ENCODE measurements at places on chromosomes 7 and 10.

DNA sequence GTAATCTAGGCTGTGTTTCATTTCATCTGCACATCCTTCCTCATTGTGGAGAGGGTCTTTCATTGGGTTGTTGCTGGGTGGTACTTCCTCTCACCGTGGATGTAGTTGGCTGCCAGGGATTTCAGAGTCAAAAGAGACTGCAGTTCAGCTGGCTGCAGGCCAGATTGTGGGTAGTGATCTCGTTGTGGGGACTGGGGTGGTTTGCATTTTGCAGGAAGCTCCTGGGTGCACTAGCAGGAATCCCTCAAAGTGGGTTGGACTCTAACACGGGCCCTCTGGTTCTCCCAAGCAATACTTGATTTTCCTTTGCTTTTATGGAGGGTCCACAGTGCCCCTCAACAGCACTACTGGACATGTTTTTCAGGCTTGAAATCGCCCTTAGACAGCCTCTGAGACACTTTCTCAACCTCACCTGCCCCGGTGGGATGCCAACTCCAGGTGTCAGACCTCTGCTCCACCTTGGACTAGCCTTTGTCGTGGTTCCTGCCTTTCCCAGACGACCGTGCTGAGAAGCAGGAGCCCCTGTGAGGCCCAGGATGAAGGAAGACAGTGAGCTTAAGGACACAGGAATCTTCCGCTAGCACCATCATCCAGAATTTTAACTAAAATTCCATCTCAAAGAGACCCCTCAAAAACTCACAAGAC lies 23.9 kb upstream of the ZNF273 start:
- no peak for DNase-seq

DNA sequence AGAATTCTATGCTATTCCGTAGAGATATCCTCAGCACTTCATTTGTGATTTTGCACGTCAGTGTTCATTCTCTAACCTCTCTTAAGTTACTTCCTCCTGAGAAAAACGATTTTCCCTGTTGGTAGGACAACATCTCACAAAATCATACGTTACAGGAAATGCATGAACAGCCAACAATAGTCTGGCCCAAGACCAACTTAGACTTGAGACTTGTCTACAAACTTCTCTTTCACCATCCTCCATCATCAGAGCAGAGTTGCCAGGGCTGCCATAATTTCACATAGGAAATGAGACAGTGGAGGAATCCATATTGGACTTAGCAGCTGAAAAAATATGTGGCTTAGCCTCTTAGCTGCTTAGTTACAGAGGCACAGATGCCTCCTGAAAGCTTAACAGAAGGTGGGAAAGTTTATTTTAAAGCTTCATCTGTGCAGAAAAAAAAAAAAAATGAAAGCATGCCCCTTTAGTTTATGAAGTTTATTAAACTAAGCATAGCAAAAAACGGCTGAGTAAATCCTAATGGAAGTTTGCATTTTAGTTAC lies 222.5 kb upstream of the CACNA2D1 start:
- no peak for DNase-seq

- DNase-seq: no peak
Observed at GRCh38 chr7:139446051-139446890, 37.2 kb downstream of the KLRG2 start.

GRCh38 chr7:133470-133869 lies 58.9 kb upstream of the FAM20C start:
- no peak for DNase-seq

DNA sequence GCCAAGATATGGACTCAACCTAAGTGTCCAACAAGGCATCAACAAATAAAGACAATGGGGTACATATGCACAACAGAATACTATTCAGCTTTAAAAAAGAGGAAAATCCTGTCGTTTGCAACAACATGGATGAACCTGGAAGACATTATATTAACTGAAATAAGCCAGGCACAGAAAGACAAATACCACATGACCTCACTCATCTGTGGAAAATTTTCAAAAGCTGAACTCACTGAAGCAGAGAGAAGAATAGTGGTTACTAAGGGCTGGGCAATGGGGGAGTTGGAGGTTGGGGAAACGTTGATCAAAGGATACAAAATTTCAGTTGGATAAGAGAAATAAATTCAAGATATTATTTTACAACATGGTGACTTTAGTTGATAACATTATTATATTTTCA lies 221.4 kb upstream of the PITRM1 start:
- no peak for DNase-seq

DNA sequence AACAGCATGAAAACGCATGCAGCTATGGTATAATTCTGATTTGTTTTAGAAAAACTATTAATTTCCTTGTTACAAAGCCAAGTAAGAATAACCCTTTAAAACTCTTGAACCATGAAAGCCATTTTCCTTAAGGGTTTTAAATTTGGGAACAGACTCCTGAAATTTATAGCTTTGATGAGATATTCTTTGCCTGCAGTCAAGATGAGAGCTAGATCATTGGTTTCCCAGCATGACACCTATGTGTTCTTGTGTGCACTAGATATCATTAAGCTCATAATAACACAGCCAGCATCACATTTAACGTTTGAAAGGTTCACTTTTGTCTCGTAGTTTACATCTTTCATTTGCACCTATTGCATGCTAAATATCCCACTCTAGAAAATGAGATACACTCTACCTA lies 202.2 kb downstream of the PHF14 start:
- DNase-seq: no peak

GRCh38 chr7:38147005-38147404 lies 31.0 kb upstream of the STARD3NL start:
- DNase-seq: no peak

DNA sequence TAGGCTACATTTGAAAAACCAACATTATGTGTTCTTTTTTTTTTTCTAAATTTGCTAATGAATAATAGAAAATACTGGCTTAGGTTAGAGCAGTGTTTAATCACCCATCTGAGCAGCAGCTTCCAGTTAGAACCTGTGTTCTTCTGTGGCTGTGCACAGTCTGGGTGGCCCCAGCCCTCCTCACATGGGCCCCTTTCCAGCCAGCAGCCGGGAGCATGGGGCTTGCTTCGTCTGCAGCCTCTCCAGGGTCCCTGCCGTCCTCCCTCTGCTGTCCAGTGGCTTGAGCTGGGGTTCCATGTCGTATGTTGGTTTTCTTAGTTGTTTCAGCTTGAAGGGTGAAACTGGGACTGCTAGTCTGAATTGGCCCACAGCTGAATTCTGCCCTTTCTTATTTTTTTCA lies 37.3 kb downstream of the BNIP3 start:
- no peak for DNase-seq

DNA sequence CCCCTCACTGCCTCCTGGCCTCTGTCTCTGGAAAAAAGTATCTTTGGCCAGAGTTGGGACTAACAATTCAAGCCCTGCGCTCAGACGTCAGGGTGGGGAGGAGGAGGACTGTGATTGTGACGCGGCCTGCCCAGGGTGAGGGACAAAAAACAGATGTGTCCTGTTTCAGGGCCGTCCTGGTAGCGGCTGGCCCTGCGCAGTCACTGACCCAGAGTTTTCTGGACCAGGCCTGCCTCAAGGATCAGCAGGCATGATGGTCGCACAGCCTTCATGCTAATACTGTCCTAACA lies 110.1 kb downstream of the CYTH3 start:
- DNase-seq: no peak

GRCh38 chr10:112434988-112435619 lies 11.6 kb downstream of the ZDHHC6 start:
- DNase-seq: no peak

- no peak for DNase-seq
Observed at GRCh38 chr7:483656-484355, 35.8 kb downstream of the PDGFA start.

GRCh38 chr10:25824050-25824449 lies 110.0 kb upstream of the MYO3A start:
- DNase-seq: no peak

DNA sequence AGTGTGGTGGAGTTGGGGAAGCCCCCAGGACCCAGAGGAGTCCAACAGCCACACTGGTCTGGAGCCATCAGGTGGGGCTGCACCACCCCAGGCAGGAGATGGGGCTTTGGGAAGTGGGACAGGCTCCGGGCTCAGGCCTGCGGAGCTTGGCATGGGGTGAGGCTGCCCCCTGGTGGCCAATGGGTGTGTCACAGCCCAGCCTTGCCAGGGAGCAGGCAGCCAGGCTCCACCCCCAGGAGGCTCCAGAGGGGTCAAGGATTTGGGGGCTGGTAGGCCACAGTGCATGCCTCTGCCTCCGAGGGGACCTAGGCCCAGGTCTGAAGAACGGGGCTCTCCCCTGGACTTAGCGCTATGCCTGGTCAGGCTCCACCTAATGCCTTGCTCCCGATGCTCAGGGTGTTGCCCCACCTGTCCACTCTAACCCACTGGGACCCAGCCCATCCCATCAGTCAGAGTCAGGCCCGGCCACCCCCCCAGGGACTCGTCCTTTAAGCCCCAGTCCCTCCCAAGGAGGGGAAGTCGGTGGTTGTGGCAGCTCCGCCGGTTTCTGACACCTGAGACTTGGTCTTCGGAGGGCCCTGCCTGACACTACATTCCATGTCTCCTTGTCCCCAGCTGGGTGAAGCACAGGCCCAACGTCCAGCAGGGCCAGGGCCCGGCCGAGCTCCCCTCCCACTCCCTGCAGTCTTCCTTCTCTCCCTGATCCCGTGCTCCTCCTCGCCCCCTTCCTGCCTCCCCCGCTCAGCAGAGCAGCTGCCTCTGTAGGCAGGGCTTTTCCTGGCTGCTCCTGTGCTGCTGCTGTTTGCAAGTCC lies 11.3 kb upstream of the SAMD8 start:
- peak; percentile 88 for DNase-seq

DNA sequence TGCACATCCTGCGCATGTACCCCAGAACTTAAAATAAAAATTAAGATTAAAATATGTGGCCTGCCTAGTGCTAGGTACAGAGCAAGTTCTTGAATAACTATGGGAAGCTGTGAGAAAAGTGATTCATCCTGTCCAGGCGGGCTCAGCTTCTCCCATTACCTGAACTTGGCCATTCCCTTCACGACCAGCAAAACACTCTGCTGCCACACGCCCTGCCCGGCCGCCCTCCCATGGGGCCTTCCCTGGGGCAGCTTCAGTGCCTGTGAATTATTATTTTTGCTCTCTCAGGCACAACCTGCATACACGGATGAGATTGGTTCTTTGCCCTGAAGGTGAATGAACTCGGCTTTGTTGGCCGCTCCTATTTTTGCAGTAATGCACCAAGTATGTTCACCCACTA lies 209.2 kb upstream of the SHH start:
- DNase-seq: no peak

GRCh38 chr7:152136686-152137085 lies 111.2 kb downstream of the GALNT11 start:
- DNase-seq: no peak

- DNase-seq: no peak
Observed at GRCh38 chr10:28652703-28653102, 24.6 kb upstream of the BAMBI start.

DNA sequence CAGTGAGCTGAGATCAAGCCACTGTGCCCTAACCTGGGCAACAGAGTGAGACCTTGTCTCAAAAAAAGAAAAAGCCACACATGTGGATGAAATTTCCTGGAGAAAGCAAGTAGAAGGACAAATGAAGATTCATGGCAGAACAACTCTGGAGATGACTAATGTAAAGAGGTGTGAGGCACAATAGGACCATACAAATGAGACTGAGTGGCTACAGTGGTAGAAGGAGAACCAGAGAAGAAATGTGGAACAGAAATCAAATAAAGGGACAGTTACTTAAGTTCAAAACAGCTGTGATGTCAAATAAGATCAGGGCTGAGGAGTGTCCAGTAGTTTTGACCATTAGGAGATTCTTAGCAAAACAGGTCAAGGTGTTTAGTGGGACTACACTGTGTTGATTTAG lies 130.9 kb upstream of the CDK6 start:
- DNase-seq: no peak

- peak; percentile 37 for DNase-seq
Observed at GRCh38 chr10:35300063-35300699, 36.1 kb upstream of the CCNY start.

DNA sequence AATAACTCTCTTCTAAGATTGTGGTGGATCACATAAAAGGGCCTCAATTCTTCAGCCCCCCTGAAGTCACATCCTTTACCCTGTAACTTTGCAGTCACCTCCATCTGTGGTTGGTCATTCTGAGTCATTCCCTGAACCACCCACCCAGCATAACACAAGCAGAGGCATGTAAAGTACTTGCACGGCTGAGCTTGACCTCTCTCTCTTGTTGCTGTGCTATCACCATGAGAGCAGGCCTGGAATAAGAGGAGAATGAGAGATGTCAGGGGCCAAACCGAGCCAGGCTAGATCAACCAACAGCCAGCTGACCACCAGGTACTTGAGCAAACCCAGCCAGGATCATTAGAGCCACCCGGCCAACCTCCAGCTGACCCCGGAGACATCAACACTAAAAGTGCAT lies 13.5 kb upstream of the STK17A start:
- DNase-seq: peak; percentile 46

- DNase-seq: no peak
Observed at GRCh38 chr10:132293201-132293812, 14.4 kb downstream of the STK32C start.

GRCh38 chr10:109127363-109127762 lies 795.9 kb downstream of the XPNPEP1 start:
- no peak for DNase-seq

DNA sequence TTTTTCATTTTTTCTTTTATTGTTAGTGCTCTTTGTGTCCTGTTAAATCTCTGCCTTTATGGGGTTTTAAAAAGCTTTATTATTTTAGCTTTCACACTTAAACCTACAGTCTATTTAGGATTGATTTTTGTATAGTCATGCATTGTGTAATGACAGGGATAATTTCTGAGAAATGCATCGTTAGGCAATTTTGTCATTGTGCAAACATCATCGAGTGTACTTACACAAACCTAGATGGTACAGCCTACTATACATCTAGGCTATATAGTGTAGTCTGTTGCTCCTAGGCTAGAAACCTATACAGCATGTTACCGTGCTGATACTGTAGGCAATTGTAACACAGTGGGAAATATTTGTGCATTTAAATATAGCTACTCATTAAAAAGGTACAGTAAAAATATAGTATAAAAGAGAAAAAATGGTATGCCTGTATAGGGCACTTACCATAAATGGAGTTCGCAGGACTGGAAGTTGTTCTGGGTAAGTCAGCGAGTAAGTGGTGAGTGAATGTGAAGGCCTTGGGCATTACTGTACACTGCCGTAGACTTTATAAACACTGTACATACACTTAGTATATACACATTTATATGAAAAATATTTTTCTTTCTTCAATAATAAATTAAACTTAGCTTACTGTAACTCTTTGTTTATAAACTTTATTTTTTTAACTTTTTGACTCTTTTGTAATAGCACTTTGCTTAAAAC lies 16.0 kb downstream of the UBE2D1 start:
- DNase-seq: no peak

Data from GM13977 (cell line).